AML-193 (cell line): ENCODE measurements at places on chromosomes 5 and 9.

- no peak for DNase-seq
Measured at GRCh38 chr5:69492391-69492922, at the start of gene OCLN. OCLN (plus strand) TSS chr5:69492790; CDS start chr5:69504245, 11,455 bp downstream.

- DNase-seq = no peak
Measured at GRCh38 chr9:91781906-91782305, 168.1 kb downstream of the ROR2 start.

GRCh38 chr5:57442080-57442839 is 40.4 kb downstream of the ACTBL2 start:
- no peak for DNase-seq

- no peak for DNase-seq
Measured at GRCh38 chr5:96250782-96251181, 182.3 kb downstream of the PCSK1 start.

DNA sequence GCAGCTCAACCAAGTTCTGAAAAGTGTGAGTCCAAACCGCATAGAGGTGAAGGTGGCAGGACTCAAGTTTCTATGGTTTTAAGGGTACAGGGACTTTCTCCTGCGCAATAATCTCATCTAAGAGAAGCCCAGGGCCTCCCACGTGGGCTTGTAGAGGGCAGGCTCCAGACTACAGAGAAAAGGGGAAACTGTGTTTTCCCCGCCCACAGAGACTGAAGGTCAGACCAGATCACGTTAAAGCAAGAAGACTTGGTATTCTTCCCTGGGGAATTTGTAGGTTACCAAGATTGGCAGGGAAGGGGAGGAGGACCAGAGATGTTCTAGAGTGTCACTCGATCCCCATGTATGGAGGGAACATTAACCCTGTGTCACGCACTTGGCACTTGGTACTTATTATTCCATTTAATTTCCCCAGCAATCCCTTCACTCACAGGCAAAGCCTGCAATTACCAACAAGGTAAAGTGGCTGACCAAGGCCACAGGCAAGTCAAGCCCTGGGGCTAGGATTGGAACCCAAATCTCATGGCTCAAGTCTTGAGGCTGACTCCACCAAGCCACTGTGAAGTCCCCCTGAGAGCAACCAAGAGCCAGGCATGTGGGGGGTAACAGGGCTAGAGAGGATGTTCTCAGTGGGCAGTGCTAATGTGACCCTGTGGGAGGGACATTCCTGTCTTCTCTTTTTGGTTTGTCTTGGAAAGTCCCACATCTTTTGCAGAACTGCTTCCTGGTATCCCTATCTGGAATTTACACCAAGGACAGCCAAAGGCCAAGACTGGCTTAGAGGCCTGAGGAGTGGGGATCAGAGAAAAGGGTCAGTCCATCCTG is 18.3 kb upstream of the NEK6 start:
- peak; percentile 56 for DNase-seq

- no peak for DNase-seq
Measured at GRCh38 chr5:6847870-6848269, 134.6 kb downstream of the TENT4A start.

GRCh38 chr5:137332296-137332695 is 166.8 kb downstream of the SPOCK1 start:
- DNase-seq = no peak

- DNase-seq = no peak
Measured at GRCh38 chr9:88802533-88802932, 188.7 kb upstream of the S1PR3 start.

GRCh38 chr5:61342071-61342501 is 10.0 kb downstream of the ZSWIM6 start:
- no peak for DNase-seq

GRCh38 chr5:128687930-128688329 is 149.9 kb upstream of the FBN2 start:
- DNase-seq = no peak

DNA sequence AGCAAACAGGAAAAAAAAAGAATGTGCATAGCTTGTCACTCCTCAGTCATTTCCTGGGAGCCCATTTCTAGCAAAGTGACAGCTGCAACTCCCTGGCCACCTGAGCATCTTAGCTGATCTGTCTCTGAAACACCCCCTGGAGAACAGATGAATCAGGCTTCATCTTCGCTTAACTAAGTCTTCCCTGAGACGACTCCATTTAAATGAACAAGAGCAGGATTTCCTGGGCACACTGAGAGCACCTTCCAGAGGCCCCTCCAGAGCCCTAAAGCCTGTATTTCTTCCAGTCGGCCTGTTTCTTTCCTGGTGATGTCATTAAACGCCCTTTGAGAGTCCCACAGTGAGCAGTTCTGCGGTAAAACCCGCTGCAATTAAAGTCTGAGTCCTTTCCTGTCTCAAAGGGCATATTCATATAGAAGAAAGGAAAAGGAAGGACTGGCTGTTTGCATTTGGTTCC is 13.9 kb downstream of the TGFBI start:
- peak; percentile 10 for DNase-seq

DNA sequence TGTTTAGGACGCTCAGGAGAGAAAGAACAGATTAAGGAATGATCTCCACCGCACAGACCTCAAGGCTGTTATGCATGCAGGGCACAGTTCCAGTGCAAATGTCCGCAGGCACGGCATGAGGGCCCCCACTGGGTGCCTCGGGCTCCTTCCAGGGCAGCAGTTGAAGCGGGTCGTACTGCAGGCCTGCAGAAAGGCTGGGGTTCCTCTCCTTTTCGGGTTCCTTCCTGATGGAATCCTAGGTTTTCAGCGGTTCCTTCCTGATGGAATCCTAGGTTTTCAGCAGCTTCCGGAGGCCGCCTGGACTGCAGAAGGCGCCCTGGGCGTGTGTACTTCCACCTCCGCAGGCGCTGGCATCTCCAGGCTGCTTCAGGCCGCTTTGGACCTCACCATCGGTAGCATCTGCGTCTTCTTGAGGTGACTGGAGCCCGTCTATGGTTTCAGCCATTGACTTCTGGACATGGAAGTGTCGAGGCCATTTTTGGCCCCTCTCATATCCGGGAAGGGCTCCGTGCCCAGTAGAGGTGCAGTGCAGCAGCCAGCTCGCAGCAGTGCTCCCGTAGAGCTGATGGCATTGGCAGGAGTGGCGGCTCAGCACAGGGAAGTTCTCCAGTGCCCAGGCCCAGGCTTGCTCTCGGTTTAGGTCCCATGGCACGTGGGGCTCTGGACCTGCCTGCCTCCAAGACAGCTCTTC is 5.6 kb upstream of the MGAT4B start:
- DNase-seq = no peak

DNA sequence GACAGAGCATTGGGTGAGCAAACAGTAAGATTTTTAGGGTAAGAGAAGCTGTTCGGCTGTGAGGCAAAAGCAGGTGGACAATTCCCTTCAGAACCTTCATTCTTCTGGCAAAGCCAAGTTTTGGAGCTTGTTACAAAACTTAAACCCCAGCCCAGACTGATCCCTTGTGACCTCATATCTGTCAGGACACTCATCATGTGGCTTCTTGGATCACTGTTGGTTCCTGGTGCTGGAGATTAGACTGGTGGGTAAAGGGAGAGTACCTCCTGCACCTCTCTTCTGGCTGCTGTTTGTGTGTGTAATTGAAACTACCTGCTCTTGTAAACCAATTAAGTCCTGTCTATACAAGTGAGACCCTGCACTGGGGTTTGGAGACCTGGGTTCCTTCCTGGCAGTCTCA is 21.0 kb downstream of the LARP1 start:
- DNase-seq = no peak

DNA sequence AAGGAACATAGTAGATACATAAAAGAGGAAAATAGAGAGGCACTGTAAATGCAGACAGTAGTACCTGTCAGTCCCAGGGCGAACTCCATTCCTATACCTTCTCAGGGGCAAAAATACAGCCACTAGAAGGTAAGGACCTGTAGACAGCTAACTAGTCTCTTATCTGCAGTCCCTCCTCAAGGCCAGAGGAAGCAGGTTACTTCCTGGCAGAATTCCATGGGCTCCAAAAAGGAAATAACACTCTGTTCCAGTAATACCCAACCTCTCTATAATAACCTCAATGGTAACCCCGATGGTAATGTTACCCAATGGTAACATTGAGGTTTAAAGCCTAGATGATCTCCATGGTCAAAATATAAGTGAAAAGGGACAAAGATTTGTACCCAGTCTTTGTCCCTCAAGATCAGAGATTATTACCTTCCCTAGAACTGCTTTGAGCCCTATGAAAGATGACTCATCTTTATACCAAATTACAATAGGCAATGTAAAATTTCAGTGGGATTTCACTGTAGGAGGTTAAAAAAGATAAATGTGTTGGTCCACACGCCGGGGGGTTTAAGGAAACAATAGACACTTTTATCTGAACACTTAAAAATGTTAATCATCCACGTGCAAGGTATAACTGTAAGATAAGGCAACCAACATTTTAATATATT is 113.0 kb downstream of the DENND1A start:
- no peak for DNase-seq

- DNase-seq = no peak
Measured at GRCh38 chr9:38061326-38061977, 7.6 kb downstream of the SHB start.

DNA sequence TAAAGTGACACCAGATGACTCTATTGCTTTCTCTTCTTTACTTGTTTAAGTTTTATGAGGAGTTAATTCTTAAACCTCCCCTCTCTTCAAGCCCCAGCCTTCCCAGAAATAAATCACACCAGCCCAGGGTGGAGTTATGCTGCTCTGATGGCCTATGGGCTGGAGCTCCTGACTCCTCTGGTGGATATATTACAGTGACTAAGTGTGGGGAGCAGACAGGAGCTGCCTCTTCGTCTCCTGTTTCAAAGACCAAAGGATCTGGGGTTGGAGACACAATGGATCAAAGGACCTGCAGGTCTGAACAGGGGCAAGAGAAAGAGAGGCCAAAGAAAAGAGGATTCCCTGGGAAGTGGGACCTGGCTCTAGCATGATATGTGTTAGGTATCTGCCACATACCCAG is 312.0 kb upstream of the MSX2 start:
- DNase-seq = no peak

DNA sequence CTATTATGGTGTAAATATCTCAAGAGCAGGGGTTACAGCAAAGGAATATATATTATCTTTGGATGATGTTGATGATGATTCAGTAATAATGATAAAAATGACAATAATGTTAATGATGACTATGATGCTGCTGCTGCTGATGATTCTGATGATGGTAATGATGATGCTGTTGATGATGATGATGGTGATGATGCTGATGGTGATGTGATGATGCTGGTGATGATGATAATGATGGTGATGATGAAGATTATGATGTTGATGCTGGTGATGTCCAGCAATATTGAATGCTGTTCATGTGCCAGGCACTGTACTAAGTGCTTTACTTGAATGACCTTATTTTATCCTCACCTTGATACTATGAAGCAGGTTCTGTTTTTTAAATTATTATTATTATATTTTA is 226.0 kb upstream of the ANKH start:
- DNase-seq = no peak

GRCh38 chr5:14450018-14450524 is 131.5 kb upstream of the OTULINL start:
- DNase-seq = no peak

DNA sequence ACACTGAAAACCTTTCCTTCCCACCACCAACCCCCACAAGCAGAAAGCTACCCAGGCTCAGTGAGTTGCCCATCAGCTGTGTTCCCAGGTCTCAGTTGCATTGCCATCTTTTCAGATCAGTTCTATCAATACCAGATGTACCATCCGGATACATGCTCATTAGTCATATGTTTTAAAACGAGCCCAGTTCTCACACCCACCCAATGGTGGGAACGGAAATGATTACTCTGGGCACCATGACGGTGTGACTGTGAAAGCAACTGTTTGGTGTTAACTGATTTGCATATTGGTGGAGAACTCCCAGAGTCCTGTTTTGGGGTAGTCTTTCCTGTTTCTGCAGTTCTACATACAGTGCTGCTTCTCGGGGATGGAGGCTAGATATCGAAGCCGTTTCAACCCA is 212.3 kb downstream of the TRIM36 start:
- DNase-seq = no peak

DNA sequence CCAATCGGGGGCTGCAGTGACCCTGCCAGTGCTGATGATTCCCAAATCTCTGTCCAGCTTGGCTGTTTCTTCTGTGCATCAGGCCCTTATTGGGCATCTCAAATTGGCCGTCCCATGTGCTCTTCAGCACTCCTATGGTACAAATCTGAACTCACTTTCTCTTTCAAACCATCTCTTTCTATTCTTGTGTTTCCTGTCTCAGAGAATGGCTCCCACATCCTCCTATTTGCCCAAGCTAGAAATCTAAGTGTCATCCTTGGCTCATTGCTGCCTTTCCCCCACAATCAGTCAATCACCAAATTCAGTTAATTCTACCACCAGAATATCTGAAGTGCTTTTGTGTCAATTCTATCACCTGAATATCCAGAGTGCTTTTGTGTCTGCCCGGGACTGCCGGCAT is 336.6 kb downstream of the CWC27 start:
- no peak for DNase-seq

GRCh38 chr5:76007904-76008303 is 75.3 kb upstream of the SV2C start:
- no peak for DNase-seq

DNA sequence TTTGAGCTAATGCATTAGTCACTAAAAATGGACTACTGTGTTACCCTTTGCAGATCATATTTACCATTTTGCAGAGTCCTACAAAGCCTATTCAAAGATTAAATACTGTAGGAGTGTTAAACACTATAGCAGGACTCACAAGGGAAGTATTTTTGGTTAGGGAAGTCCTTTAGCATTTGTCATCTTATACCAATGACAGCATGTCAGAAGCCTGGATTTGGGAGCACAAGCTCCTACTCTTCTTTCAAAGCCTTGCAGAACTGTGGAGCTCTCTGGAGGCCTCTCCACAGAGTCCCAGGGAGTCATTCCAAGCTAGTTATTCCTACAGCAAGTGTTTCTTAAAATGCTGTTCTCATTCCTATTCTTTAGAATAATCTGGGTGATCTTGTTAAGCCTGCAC is 288.8 kb downstream of the PIK3R1 start:
- no peak for DNase-seq

DNA sequence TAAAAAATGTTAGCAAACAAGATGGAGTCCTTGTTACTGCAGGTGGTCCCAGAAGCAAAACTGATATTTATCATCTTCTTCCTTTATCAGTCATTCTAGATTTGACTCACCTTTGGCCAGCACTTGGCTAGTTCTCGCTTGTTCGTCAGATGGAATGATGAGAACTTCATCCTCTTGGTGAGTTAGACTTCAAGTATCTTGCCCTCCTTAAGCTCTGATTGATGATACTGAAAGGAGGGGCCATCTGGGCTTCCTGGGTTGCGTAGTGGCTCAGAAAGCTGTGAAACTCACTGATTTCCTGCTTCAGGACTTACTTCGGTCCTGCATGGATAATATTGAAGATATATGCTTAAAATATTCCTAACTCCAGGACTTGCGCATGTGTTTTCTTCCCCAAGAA is 1248.2 kb upstream of the CDH9 start:
- no peak for DNase-seq

DNA sequence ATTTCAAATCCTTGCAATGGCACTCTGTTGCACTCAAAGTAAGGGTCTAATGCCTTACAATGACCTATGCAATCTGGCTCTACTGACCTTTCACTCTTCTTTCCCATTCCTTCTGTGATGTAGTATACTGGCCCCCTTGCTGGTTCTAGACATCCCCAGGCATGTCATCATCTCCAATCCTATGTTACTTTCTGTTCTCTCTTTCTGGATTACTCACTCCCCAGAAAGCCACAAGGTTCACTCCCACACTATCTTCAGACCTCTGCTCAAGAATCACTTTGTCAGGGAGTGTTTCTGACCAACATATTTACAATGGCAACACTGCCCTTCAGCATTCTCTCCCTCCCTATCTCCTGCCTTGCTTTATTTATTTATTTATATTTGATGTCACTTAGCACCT is 802.2 kb upstream of the WWC1 start:
- no peak for DNase-seq
